ENCODE measurements at places on chromosomes 2 and 18.

GRCh38 chr2:42545841-42546390 is 22.5 kb upstream of the MTA3 start:
- DNase-seq: no peak

DNA sequence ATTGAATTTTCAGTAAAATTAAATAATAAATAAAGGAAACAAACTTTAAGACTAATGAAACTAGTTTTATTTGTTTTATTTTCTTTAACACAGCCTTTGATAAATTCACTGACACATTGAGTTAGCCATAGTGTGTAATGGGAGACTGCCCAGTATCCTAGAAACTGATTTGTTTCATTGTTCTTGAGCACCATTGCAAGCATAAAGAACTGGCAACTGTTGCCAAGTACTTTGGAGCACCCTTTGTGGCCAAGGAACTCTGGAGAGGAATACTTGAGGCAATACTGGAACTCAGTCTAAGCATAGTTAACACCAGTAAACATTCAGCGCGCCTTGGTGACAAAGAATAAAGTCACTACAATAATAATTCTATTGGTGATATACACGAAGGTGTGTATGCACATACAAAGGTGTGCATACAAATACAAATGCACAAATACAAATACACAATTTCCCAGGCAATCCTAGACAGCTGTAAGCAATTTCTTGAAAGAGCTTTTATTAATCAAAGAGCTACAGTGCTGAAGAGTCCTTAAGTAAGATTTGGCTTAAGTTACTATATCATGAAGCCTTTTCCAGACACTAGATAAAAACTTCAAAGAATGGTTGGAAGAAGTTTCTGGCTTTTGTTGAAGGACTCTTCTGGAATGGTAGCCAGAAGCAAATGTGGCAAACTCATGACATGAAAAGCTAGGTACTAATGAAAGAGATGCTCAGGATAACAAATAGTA is 1371.2 kb downstream of the LRP1B start:
- DNase-seq: no peak

GRCh38 chr2:169237286-169237685 is 125.0 kb downstream of the LRP2 start:
- no peak for DNase-seq

DNA sequence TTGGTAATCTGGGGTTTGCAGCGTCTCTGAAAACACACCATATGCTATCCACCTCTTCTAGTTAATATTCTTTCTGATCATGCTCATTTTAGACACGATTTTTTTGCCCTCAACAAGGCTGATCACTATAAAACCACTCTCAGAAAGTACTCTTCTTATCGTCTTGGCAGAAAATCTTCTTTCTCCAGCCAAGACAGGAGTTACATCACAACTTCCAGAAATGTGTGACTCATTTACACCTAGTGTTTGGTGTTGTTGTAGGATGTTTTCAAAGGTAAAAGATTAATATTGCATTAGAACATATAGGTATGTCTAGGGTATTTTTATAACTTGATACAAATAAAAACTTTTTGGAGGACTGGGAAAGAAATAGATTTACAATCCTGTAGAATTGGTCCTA is 138.5 kb upstream of the NETO1 start:
- DNase-seq: no peak

GRCh38 chr2:69807821-69808540 is 21.5 kb upstream of the GMCL1 start:
- no peak for DNase-seq

DNA sequence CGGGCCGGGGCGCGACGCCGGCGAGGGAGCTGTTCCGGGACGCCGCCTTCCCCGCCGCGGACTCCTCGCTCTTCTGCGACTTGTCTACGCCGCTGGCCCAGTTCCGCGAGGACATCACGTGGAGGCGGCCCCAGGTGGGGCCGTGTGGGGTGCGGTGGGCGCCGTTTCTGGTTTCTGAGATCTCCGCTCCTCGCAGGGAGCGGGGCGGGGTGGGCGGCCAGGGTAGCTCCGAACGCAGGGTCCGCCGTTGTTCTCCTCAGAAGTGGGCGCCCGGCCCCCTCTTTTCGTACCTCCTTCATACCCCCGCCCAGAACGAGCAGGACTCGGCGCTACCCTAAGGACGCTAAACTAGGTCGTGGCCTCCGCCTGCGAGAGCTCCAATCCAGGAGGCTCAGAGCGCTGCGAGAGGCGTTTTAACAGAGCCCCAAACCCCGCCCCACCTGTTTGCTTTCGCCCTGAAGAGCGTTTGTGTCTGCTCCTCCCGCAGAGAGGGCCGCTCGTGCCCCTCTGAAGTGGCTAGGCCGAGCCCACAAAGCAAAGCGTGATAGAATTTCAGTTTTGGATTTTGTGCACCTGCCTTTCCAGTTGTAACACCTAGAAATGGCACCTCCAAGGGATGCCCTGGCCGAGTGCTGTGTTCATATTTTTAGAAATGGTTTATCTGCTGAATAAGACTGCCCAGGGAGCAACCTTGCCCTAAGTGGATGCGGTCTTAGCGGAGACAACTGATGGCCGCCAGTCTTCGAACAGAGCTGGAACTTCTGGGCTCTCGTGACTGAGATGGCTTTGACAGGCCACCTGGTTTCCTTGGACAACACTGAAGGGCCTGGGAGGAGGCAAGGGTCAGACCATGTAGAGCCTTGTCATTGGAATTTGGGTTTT is 626 bp downstream of the CAPN10 start:
- DNase-seq: no peak

- no peak for DNase-seq
These were observed 55.9 kb downstream of the CDCA7 start for GRCh38 chr2:173410579-173410978.

DNA sequence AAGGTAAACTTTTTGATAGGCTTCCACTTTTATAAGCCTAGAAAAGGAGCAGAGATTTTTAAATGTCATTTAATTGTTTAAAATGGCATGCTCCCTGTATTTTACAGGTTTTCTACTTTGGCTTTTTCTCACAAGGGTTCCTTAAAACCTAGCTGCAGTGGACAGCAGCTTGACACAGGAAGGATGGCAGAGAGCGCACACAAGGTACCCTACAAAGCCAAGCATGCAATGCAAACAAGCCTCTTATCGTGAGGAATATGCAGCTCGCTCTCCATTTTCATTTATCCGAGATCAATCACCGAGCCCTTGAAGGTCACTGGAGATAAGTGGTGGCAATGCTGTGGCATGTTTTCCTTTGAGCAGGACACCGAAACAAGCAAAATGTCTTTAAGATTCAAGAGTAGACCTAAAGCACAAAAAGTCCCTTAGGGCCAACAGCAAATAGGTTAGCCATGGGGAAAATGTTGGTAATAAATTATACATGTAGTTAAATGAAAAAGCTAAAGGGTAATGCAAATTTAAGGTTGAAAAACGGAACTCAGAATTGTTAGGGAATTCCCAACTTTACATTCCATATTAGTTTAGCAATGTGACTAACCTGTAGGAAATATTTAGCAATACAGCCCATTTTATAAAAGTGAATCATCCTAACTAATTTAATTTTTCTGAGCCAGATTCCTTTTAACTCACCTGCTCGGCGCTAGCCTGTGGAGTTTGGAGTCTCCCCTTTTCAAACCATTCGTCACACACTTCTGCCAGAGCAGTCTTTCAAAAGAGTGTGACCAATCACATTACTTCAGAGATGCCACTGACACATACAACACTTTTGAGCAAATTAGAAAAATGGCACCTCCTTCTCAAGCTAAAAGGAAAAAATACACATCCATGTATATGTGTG is 337.9 kb upstream of the PKDCC start:
- no peak for DNase-seq

GRCh38 chr2:179139506-179139905 is 89.6 kb upstream of the CCDC141 start:
- DNase-seq: no peak

GRCh38 chr2:23385748-23386338 is 864 bp downstream of the KLHL29 start:
- no peak for DNase-seq

DNA sequence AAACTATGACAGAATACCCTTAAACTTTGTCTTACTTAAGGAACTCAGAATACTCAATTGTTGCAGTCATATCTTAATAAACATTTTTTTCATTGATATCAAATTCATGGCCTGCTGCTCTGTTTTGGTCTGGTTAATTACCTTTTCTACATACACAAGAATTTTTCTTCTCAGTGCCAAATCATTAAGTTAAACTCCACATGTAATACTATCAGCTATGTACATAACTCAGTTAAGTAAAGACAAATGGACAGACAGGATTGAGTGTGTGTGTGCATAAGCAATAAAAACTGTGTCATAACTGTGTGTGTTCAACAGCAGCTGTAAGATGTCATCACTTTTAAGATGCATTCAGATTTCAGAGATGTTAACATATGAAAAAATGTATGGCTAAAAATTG is 34.4 kb downstream of the VRK2 start:
- DNase-seq: no peak

- DNase-seq: no peak
These were observed 122.8 kb upstream of the L3MBTL4 start for GRCh38 chr18:6537475-6537874.

DNA sequence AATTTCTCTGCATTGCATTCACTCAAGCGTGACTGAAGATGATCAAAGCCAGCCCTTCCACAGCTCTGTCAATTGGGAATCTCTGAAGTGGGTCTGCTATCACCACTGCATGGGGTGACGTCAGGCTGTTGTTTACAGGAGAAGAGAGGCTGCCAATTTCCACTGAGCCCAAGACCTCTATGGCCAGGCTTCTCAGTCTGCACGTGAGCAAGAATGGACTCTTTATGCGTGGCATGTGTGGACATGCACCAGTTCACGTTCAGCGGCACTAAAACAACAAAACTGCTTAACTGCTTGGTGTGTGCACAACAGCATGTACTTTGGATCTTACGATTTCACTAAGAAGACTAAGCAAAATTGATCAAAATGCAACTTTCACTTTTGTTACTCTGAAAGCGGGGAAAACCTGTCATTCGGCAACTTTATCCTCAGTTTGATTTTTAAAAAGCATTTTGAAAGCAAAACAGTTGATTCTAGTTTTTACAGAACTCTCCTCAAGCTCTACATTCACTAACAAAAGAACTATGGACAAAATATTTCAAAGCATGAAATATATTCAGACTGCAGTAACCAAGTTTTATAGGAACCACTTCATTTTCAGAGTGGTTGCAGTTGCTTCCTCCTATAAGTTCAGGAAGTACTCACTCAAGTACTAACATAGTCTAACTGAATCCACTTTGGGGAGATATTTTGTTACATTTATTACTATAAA is 77.0 kb upstream of the SERTAD2 start:
- DNase-seq: peak; percentile 50

Data from AG04450 (cell line).